MV-4-11 (cell line): ENCODE measurements at places on chromosomes 3 and 15.

DNA sequence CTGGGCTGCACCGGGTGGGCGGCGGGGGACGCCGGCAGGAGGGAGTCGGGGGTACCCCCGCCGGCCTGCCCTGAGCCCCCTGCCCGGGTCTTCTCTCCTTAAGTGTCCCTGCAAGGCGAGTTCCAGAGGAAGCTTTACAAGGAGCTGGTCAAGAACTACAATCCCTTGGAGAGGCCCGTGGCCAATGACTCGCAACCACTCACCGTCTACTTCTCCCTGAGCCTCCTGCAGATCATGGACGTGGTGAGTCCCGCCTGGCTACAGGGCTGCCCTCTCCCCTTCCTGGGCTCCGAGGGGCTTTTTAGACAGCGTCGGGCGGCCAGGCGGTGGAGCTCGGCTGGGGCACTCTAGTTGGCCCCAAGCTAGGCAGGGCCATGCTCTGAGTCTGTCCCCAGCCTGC is 480 bp downstream of the CHRNA7 start:
- DNase-seq: no peak

- peak; percentile 66 for DNase-seq
Observed at GRCh38 chr3:101809178-101810021, 30.4 kb downstream of the NXPE3 start.

DNA sequence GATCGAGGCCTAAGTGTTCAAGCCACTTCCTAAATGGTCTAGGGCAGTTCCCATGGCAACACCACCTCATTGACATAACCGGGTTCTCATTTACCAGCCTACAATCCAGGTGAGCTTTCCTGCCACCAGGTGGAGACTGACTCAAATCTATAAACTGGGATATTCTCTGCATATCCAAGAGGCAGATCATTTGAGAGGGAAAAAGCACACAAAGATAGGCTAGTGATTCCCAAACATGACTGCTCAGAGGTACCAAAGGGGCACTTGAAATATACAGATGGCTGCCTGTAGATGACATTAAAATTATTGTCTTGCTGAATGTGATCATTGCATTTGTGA is 141.3 kb upstream of the PROK2 start:
- DNase-seq: no peak

GRCh38 chr3:117998071-117998470 is 1036.6 kb downstream of the IGSF11 start:
- peak; percentile 51 for DNase-seq

DNA sequence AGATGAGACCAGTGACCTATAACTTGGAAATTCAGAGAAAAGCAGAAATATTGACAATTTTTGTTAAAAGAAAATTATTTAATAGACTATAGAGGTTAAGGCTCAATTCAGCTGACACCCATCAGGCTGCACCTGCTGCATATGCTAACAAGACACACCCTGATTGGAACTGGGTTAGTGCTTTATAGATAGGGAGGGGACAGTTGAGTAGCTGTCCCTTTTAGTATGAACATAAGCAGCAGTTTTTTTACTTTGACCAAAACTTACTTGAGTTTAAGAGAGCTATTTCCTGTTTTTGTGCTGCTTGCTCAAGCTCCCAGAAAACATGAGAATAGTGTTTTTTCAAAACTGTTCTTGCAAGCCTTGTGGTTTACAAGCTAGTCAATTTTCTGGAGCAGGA is 292.6 kb downstream of the LRRC3B start:
- DNase-seq: peak; percentile 77

GRCh38 chr15:39807791-39808190 is 25.1 kb upstream of the FSIP1 start:
- no peak for DNase-seq

- no peak for DNase-seq
Observed at GRCh38 chr3:24589931-24590880, 95.6 kb upstream of the THRB start.

GRCh38 chr3:170999737-171000242 is 26.7 kb downstream of the SLC2A2 start:
- DNase-seq: no peak

DNA sequence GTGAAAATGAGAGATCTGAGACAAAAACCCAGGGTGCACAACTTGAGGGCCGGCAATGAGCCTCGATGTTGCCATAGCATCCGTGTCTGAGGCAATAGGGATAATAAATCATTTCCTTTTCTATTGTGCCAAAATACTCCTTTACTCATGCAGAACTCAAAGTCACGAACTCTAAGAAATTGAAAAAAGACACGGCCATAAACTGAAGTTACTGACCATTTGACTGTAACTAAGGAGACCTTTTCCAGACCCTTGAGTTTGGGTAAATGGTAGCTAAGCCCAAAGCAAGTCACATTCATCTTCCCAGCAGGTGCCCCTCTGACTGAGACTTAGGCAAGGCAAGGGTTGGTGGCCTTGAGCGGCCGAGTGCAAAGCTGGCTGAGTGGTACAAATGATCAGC is 141.2 kb upstream of the SLCO3A1 start:
- no peak for DNase-seq

DNA sequence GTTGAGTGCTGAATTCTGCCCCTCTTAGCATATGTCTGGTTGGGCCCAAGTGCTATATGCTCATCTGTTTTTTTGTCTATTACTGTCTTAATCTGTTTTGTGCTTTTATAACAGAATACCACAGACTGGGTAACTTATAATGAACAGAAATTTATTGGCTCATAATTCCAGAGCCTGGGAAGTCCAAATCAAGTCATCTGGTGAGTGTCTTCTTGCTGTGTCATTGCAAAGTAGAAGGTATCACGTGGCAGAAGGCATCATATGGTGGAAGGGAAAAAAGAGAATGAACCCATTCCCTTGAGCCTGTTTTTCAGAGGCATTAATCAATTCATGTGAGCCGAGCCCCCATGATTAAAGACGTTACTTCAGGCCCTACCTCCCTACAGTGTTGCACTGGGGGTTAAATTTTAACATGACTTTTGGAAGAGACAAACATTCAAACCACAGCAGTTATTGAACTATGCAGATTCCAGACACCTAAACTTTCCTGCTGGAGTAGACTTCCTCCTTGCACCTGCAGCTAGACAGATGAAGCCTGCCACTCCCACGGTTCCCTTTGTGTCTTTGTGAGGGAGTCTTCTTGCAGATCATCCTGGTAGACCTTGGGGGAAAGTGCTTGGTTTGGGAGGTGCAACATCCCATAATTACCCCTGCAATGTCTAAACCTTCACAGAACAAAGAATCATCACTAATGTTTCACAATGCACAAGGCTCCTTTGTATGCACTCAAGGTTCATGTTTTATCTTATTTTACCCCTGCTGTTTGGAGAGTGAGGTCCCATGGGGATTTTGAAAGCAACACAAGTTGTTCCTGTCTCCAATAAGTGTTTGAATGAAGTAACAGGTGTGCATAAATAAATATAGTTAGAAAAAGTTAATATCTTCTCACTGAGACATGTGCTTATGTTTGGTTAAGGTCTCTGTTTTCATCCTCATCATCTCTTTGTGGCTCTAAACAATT is 64.7 kb upstream of the XCR1 start:
- DNase-seq: no peak

DNA sequence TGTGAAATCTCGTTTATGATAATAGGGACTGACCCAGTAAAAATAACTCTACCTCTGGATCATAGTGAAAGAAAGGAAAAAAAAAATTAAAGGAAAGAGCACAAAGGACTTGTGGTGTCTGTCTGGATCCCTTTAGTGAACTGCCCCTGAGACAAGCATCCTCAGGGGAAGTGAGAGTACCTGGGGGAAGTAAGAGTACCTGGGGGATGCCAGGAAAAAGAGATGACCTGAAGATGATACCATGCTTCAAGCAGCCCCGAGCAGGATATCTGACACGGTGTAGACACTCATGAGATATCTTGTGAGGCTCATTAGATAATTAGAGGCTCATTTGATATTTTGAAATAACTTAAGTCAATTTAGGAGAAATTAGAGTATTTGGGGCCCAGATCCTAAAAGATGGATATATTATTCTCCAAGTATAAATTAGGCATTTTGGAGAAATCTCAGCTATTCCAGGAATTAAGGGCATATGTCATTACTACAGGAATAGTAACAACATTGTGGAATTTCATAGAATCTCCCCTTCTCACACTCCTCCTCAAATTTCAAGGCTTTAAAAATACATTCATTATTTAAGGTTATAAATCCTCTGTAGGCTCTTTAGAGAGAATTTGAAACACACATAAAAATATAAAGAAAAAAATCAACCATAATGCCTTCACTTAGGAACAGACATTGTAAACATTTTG is 36.3 kb upstream of the PSMD6 start:
- DNase-seq: no peak

- DNase-seq: no peak
Observed at GRCh38 chr3:30112411-30112810, 494.0 kb upstream of the TGFBR2 start.

DNA sequence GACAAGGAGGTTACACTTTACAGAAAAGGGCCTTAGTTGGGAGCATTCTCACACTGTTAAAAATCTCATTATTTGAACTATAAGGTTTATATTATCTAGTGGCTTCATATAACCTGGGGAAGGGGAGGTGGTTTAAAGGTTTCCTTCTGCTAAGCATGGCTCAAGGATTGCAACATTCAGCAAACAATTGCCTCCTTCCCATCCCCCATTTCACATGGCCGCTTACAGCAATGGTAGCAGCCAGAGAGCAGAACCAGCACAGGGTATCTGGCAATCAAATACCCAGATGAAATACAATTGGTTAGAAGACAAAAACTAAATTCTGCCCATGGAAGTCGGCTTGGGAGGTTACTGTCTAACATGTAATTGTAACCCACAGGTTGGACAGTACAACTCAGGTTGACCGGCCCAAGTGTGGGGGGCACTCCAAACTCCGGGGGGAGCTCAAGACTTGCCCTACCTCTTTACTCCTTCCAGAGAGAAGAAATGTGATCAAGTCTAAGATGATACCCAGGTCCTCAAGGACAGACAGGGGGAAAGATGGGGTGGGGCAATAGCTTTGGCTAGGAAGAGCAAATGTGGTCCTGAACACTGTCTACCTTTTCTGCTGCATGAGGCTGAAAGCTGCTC is 15.5 kb downstream of the ETV5 start:
- no peak for DNase-seq

DNA sequence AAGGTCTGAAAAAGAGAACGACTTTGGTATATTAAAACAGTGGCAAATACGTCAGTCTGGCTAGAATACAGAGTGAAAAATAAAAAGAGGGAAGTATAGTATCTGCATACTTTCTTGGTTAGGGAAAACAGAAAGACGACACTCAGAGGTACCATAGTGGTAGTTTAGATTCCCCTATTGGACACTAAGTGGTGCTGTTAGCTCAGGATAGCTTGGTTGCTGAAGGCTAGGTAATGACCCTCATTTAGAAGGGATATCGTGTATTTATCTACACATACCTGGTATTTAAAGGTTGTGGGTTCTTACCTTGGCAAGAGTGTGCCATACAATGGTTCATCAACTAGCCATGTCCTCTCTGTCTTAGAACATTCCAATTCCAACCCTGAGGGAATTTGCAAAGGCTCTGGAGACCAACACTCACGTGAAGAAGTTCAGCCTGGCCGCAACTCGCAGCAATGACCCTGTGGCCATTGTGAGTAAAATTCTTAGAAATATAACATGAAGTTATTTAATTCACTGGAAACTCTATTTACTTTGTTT is 31.0 kb downstream of the TMOD2 start:
- DNase-seq: peak; percentile 67
